Heart right ventricle (tissue), 16 donors: ENCODE measurements at places on chromosomes 7 and 10.

GRCh38 chr10:32237644-32238345, 109.2 kb downstream of the EPC1 start:
- no peaks in the 10 kb centered on the region for H3K36me3 ChIP-seq
- no peaks in the 10 kb centered on the region for H3K27me3 ChIP-seq
- no peak overlapping the region for H3K4me3 ChIP-seq
- H3K4me1 ChIP-seq: no peaks in the 10 kb centered on the region

GRCh38 chr10:1316121-1316808, 260.1 kb downstream of the WDR37 start:
- H3K4me1 ChIP-seq: no peaks in the 10 kb centered on the region
- H3K27me3 ChIP-seq: no peaks in the 10 kb centered on the region
- H3K36me3 ChIP-seq: no peaks in the 10 kb centered on the region
- no peak for DNase-seq
- no peak overlapping the region for H3K27ac ChIP-seq
- H3K4me3 ChIP-seq: no peak overlapping the region

- DNase-seq: no peak
- H3K27me3 ChIP-seq: no peaks in the 10 kb centered on the region
- peaks cover 6% of the 10 kb centered on the region for H3K4me1 ChIP-seq
- H3K27ac ChIP-seq: no peak overlapping the region
- H3K4me3 ChIP-seq: no peak overlapping the region
These were observed 98.8 kb downstream of the PRKAG2 start for GRCh38 chr7:151777908-151778670.

DNA sequence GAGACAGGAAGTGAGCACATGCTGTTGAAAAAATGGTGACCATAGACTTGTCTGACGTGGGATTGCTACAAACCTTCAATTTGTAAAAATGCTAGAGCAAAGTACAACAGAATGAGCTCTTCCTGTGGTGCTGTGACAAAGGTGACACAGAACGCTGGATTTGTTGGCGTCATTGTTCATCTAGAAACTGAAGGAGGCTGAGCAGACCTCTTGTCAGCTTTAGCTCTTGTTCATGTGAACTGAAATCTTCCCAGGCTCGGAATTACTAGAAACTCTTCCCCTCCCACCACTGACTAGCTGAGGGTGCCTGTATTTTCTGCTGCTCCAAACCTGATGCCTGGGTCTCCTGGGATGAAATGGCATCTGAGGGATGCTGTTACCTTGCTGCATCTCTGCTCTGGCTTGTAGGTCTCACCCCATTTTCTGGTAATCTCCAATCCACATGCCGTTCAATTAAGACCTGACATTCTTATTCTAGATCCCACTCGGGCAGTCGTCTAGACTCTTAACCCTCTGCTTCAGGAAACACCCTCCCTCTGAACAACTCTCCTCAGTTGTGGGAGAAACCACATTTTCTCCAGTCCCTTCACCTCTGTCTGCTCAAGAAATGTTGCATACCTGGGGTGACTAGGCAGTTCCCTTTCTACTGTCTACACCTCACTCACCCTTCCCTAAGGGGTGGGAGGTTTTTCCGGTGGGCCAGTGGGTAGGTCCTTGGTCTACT, 349.3 kb downstream of the CXCL12 start:
- no peak overlapping the region for H3K27ac ChIP-seq
- H3K36me3 ChIP-seq: no peaks in the 10 kb centered on the region
- H3K4me1 ChIP-seq: no peaks in the 10 kb centered on the region
- no peaks in the 10 kb centered on the region for H3K27me3 ChIP-seq

DNA sequence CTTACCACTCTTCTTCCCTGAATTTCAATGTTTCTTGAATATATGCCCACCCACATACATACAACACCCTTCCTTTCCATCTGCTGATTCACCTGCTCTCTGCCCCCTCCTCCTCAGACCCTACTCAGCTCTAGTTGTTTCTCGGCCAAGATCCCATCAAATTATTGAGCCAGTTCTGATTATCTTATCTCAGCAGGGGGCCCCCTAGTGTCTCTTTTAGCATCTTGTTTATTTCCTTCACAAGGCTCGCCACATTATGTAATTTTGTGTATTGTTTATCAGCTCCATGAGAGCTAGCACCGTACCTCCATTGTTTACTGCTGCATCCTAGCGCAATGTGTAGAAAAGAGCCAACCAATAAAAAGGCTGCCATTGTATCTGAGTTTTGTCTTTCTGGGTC, 71.9 kb downstream of the FAM13C start:
- no peak overlapping the region for H3K4me3 ChIP-seq
- no peaks in the 10 kb centered on the region for H3K27me3 ChIP-seq
- no peak for DNase-seq
- H3K36me3 ChIP-seq: no peaks in the 10 kb centered on the region

DNA sequence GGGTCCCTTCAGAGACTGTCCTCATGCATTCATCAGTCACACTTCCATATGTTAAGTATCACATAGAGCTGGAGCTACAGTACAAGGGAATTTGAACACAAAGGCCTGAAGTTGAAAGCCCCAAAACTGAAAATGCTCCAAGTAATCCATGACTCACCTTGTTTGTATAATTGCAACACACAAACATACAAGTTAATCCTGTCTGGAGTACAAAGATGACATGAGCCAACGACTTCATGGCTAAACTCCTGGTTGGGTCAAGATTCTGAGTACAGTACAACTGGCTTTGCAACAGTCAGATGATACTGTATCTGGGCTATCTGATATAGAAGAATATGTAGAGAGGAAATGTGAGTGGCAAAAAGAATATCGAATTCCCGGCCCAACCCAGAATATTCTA, 73.1 kb upstream of the AASS start:
- no peak overlapping the region for H3K27ac ChIP-seq
- H3K4me1 ChIP-seq: no peaks in the 10 kb centered on the region

GRCh38 chr7:106071356-106071998, 40.6 kb downstream of the SYPL1 start:
- H3K27me3 ChIP-seq: no peaks in the 10 kb centered on the region
- no peaks in the 10 kb centered on the region for H3K36me3 ChIP-seq
- peaks cover 33% of the 10 kb centered on the region for H3K4me1 ChIP-seq
- no peak for DNase-seq
- H3K27ac ChIP-seq: peak overlapping the region; percentile 85

GRCh38 chr10:89591111-89591795, 53.8 kb downstream of the PANK1 start:
- no peaks in the 10 kb centered on the region for H3K36me3 ChIP-seq
- H3K27me3 ChIP-seq: no peaks in the 10 kb centered on the region

DNA sequence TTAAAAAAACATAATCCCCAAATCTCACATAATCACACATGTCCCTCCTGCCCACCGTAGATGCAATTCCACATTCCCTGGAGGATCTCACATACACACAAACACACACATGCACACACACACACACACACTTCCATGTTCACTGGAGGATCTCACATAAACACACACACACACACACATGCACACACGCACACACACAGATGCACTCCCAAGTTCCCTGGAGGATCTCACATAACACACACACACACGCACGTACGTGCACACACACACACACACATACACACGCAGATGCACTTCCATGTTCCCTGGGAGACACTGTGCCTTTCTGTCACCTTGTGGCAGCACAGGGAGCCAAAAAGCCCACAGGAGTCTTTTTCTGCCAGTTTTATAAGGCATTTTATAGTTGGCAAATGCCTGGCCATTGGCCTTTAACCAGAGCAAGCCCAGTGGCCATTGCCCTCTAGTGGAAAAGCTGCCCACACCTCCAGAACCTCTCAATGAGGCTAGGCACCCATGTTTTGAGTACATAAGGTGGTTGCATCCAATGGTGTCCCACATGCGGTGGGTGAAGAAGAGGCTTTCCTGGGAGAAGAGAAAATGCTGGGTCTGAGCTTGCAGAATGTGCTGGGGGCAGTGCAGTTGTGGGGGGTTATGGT, 115.4 kb upstream of the ACBD5 start:
- H3K4me1 ChIP-seq: no peaks in the 10 kb centered on the region
- no peaks in the 10 kb centered on the region for H3K36me3 ChIP-seq
- no peaks in the 10 kb centered on the region for H3K27me3 ChIP-seq

DNA sequence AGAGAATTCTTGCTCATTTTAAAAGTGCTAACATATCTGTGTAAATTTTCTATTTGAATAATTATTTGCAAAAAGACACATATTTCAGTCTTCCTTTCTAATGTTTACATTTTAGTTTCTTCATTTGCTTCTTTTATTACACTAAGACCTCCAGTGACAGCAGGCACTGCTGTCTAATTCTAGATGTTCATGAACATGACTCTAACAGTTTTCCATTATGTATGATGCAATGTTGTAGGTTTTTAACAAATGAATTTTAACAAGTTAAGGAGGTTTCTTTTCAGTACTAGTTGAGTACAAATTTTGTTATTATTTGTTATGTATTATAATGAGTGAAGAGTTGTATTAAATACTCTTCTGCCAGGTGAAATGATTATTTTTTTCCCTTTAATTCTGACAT, 83.6 kb downstream of the GRB10 start:
- DNase-seq: no peak
- no peak overlapping the region for H3K27ac ChIP-seq
- H3K36me3 ChIP-seq: peaks cover 64% of the 10 kb centered on the region
- H3K27me3 ChIP-seq: no peaks in the 10 kb centered on the region

GRCh38 chr10:71757399-71757922, 15.9 kb downstream of the VSIR start:
- DNase-seq: no peak
- H3K27ac ChIP-seq: peak overlapping the region; percentile 18
- H3K4me1 ChIP-seq: peaks cover 52% of the 10 kb centered on the region

- H3K4me1 ChIP-seq: no peaks in the 10 kb centered on the region
- H3K4me3 ChIP-seq: no peak overlapping the region
- H3K36me3 ChIP-seq: no peaks in the 10 kb centered on the region
- DNase-seq: no peak
These were observed 134.5 kb upstream of the RET start for GRCh38 chr10:42942279-42942950.

DNA sequence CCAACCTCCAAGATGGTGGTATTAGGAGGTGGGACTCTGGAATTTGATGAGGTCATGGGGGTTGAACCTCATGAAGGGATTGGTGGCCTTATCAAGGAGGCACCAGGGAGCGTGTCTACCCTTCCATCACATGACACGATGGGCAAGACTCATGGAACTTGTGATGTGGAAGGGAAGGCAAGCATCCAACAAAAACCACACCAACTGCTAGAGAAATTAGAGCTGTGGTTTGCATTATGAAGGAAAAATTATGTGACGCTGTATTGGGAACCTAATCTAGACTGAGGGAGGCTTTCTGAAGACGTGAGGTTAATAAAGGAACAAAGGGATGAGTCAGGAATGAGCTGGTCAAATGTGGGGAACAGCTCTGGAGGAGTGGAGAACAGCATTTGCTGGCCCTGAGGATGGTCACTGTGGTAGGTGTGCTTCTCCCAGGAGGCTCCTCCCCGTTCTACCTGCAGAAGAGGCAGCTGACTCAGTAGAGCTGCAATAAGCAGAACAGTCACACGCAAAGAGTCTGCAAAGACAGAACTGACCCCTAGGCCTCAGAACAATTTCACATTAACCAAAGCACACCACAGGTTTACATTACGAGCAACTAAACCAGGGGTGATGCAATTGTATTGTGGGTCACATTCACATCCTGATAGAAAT, 236.6 kb upstream of the GRB10 start:
- no peak overlapping the region for H3K27ac ChIP-seq
- no peaks in the 10 kb centered on the region for H3K27me3 ChIP-seq
- H3K36me3 ChIP-seq: no peaks in the 10 kb centered on the region
- H3K4me3 ChIP-seq: no peak overlapping the region

- H3K27ac ChIP-seq: no peak overlapping the region
- DNase-seq: no peak
- H3K4me3 ChIP-seq: no peak overlapping the region
- H3K36me3 ChIP-seq: no peaks in the 10 kb centered on the region
- no peaks in the 10 kb centered on the region for H3K27me3 ChIP-seq
These were observed 48.2 kb upstream of the DPYSL4 start for GRCh38 chr10:132138596-132138995.

DNA sequence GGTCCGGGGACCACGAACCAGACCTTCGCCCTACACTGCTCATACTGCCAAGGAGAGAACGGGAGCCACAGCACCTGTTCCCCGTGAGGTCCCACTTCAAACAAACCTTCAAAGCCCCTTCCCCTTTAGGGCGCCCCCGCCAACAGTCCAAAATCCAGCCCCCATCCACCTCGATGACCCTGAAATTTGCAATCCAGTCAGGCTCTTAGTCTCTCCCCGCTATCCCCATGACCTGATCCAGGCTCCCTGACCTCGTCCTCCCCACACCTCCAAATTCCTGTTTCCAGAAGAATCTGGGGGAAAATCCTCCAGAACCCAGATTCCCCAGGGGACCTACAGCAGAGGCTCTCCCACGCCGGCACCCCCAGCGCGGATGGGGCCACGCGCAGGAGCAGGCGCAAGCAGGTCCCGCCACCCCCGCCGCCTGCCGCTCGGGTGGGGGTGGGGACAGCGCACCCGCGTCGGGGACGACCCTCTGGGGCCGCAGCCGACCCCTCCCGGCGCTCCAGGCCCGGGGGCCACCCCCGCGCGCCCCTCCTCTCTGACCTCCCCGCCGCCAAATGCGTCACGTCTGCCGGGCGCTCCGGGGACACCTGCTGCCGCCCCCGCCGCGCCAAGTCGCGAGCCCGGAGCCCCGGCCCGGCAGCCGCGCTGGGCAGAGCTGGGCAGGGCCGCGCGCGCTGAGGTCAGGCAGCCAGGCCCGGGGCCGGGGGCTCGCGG, 753 bp downstream of the CAMK2B start:
- peak overlapping the region; percentile 45 for H3K4me3 ChIP-seq
- no peaks in the 10 kb centered on the region for H3K36me3 ChIP-seq

- H3K4me1 ChIP-seq: no peaks in the 10 kb centered on the region
- no peaks in the 10 kb centered on the region for H3K27me3 ChIP-seq
- no peak overlapping the region for H3K27ac ChIP-seq
These were observed 119.0 kb downstream of the FZD1 start for GRCh38 chr7:91383053-91383904.

DNA sequence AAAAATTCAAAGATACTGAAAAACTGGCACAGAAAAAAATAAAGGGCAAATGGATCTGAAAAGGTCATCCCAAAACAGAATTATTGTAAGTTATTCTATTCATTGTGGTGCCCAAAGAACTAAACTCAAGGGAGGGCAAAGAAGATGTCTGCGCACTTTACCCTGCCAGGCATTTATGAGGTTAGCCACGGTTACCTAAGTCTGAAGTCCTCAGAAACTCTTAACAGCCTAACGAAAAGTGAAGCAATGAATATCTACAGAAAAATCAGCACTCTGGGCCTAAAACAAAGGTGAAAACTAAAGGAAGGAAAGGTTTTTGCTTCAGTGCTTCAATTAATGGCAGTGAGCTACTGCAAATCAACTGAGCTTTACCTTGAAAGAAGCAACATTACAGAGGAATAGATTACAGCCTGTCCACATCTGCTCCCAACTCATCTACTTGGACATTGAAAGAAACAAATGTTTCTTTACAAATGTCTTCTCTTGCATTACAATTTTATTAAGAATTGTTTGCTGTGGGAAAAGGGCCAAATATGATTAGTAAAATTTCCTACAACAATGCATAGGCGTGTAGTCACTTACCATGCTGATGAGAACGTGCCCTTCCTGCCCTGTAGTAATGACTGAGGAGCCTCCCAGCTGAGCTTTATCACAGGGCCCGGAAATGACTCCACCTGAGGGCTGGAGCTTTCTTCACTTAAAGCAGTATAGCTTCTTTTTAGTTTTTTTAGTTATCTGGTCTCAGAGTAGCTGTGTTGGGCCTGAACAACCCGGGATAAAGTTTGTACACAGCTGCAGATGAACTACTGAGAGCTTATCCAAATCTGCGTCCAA, at the start of gene TUBAL3:
Gene TUBAL3 (minus strand): TSS at position 621 of the 834 bp plus-strand sequence. CDS start 36 bp downstream, at position 585.
- H3K27ac ChIP-seq: no peak within 1 kb of the TSS
- H3K27me3 ChIP-seq: no peaks in the 10 kb centered on the region
- no peak for DNase-seq
- peaks cover 7% of the 10 kb centered on the region for H3K4me1 ChIP-seq
- H3K4me3 ChIP-seq: peak within 1 kb of the TSS; percentile 9

GRCh38 chr10:129421399-129422010, 45.5 kb upstream of the MGMT start:
- peaks cover 11% of the 10 kb centered on the region for H3K27me3 ChIP-seq
- H3K36me3 ChIP-seq: no peaks in the 10 kb centered on the region
- no peak overlapping the region for H3K4me3 ChIP-seq
- H3K27ac ChIP-seq: no peak overlapping the region
- no peak for DNase-seq
- H3K4me1 ChIP-seq: no peaks in the 10 kb centered on the region
